SJCRH30 (cell line): ENCODE measurements at places on chromosomes 2 and 18. TPM values are rescaled to one million over a fixed set of nuclear protein-coding genes. Genes with fewer than 3 reads are reported as not detected.

Gene UGT1A6
- not detected in 2 replicates for total RNA-seq

GRCh38 chr2:102708847-102709559, 52.8 kb upstream of the TMEM182 start:
- DNase-seq = peak; percentile 83

Gene CD207
- total RNA-seq = 0.08 TPM in 1 of 2 replicates, not detected in the other

DNA sequence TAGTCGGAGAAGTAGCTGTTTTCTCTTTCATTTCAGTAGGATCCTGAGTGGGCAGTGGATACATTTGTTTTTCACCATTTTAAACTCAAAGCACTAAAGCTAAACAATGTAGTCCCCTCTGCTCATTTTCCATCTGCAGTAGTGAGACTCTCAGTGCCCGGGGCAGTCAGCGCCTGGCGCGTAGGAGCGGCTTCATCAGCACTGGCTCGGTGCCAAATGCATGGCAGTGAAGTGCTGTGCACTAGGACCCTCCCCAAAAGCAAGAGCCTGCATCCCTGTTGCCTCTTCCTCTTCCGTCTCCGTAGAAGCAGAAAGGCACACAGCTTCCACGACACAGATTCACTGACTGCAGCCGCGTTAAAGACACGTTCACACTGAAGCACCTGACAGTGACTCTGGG, 19.0 kb upstream of the ESPNL start:
- no peak for DNase-seq

- no peak for DNase-seq
Measured at GRCh38 chr2:20469595-20469994, 22.7 kb downstream of the RHOB start.

Gene CRYGC
- not detected in 2 replicates for total RNA-seq

Gene HOXD8
- 8.6 and 9.9 TPM in 2 replicates for total RNA-seq

- no peak for DNase-seq
Measured at GRCh38 chr2:160977854-160978253, 182.4 kb upstream of the TANK start.

Gene MTCL1
- total RNA-seq = 9.6 and 9.8 TPM in 2 replicates

DNA sequence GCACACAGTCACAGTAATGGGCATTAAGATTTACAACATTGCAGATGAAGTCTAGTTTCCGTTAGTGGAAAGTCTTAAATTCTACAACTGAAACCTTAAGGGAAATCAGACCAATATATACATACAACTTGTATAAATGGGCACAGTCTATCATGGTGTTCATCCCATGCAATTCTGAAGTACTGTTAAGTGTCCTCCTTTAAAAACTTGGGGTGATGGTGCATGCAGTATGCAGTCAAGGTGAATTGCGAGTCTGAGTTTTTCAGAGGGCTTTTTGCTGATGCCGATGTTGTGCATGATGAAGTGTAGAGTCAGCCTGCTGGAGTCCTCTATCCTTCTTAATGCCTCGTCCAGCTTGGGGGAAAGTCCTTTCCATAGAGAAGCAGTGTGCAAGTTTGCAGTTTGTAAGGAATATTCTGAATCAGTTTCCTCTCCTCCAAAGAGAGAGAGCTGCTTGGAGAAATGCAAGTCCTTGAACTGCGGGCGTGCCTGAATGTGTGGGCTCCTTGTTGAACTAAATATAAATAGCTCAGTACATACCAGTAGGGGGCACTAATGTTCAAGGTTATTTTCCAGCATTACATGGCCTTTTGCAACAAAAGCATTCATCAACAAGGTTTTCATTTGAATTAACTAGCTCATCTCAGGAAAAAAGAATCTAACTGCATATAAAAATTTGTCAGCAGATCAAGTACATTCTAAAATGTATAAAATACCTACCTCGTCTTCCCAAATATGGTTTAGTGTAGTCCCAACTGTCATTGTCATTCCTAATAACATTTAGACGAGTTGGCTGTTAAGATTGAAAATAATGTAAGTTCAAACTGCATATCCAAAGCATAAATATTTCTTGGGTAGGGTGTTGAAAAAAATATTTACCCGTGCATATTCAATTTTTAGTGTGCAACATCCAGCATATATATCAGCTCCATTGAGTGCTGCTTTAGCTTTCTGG, 21.3 kb downstream of the HNRNPLL start:
- DNase-seq = peak; percentile 89

DNA sequence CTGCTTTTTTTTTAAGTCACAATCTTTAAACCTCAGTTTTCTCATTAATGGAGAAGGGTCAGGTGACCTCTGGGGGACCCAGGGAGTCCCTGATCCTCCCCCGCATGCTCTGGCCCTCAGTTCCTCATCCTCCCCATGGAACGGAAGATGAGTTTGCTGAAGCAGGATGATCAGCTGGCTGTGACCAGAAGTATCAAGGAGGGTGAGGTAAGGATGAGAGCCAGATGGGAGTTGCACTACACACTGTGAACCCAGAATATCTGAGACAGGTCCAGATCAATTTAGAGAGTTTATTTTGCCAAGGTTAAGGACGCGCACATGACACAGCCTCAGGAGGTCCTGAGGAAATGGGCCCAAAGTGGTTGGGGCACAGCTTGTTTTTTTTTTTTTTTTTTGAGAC, 3.8 kb downstream of the CATIP start:
- no peak for DNase-seq

Gene NAT8
- total RNA-seq = not detected in 2 replicates

GRCh38 chr18:26757263-26758019, 108.1 kb downstream of the AQP4 start:
- no peak for DNase-seq

Gene POTEJ
- total RNA-seq = 0.06 TPM in 1 of 2 replicates, not detected in the other

DNA sequence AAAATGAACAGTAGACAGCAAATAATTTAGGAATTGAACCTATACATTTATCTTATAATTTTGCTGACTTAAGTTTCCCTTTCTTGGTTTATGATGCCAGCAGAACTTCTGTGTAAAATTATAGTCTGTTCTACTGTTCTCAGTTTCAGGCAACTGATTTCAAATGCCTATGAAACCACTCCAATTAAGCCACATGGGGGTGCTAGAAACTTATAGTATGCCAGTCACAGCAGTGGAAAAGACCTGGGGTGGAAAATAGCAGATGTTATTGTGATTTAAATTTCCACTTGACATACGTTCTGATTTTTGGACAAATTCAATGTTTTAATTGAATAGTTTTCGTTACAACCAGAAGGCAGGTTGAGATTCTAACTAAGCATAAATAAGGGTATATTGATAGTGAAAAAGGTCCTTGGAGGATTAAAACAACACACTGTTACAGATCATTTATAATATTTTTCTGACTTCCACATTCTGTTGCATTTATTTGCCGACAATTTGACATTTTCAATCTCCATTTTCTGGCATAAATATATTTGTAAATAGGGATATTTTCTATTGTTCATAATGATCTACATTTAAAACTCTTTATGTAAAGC, 61.4 kb downstream of the CPS1 start:
- DNase-seq = peak; percentile 68

Gene SLC16A14
- not detected in 2 replicates for total RNA-seq

DNA sequence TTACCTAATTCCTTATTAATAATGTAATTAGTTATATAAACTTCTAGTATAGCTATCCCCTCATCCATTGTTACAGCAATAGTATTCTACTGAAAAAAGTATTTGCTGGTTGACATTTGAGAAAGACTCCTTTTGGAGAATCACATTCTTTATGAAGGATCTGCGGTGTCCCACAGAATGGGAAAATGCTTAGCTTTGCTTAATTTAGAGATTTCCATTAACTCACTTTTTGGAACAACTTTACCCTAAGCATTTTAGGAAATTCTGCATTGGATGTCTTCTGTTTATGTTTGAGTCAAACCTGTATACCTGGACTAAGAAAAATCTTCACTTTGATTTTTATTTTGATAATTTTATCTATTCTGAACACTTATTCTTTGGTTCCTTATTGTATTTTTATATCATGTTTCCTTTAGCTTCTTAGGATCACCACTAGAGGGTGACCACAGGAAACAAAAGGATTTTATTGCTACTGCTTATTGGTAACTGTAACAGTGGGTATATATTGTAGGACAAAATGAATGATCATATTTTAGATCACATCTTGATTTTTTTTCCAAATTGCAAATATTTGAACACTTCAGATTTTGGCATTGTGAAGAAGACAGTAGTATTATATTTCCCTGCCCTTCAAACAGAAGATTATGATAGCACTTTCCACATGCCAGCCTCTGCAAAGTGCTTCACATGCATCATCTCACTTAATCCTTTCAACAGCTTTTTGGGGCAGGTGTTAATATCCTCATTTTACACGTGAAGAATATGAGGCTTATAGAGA, 79.6 kb downstream of the MIB1 start:
- DNase-seq = no peak

DNA sequence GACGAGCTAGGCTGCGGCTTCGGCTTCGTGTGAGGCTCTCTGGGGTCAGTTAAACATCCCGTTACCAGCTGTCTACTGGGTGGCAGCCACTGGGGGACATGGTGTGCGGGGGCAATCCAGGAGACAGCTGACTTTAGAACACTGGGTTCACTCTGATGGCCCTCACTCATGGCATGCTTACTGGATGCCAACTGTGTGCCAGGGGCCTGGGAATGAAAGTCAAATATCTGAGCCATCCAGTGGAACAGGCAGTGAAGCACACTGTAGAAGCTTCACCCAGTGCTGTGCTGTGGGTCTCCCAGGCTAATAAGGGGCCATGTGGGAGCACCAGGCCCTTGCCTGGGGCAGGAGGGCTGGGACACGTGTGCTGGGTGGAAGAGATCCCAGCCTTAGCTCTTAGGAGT, 48.3 kb downstream of the GLI2 start:
- peak; percentile 24 for DNase-seq

GRCh38 chr2:235966932-235967757, 201.0 kb downstream of the GBX2 start:
- DNase-seq = no peak

Gene SDC1
- 61.8 and 62.6 TPM in 2 replicates for total RNA-seq

Gene GALNT5
- total RNA-seq = 0.02 TPM in 1 of 2 replicates, not detected in the other

- DNase-seq = no peak
Measured at GRCh38 chr2:189336276-189336975, 104.8 kb upstream of the WDR75 start.

DNA sequence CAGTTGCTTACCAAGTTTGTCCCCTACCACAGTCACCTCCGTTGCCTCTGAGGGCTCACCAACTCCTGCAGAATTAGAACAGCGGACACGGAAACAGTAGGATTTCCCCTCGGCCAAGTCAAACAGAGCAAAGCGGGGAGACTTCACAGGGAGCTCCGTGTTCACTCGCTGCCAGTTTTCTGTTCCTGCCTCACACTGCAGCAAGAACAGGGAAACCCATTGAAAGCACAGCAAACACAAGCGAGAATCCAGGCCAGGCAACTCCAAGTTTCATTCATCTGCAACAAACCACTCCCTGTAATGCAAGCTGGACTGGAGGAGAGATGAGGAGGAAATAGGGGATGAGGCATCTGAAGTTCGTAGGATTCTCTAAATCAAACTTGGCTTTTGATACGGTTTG, 84.2 kb downstream of the MYOM1 start:
- no peak for DNase-seq

DNA sequence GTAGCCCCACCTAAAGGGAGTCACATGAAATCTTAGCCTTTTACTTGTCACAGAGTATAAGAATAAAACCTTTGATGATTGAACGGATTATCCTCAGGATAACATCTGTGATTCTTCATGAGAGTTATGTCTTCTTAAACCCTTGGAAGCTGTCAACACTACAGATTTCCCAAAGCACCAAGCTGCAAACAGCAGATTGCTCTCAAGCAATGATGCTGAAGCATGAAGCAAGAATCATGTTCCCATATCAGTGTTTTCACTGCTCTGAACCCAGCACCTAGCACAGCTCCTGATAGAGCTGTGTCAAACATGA, 47.6 kb upstream of the CELF4 start:
- DNase-seq = no peak

- DNase-seq = peak; percentile 44
Measured at GRCh38 chr2:188524519-188525113, 232.9 kb downstream of the GULP1 start.

- DNase-seq = no peak
Measured at GRCh38 chr2:54966837-54967236, 83.4 kb downstream of the RTN4 start.

GRCh38 chr2:26352892-26353291, 6.3 kb upstream of the ADGRF3 start:
- no peak for DNase-seq

DNA sequence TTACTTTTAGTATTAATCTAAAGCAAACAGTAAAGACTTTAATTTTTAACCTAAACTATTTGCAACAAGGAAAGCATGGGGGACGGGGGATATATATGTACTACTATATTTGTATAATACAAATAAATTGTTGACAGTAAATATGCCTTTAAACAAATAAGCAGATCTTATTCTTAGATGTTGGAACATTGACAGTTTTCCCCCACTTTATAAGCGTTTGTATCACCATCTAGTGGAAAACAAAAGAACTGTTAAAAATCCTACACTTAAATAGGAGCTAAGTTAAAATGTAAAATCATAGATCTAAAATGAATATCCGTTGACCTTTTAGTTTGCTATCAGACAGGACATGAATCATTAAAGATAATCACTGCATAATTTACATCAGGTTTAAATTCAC, 50.0 kb downstream of the RBBP8 start:
- no peak for DNase-seq

DNA sequence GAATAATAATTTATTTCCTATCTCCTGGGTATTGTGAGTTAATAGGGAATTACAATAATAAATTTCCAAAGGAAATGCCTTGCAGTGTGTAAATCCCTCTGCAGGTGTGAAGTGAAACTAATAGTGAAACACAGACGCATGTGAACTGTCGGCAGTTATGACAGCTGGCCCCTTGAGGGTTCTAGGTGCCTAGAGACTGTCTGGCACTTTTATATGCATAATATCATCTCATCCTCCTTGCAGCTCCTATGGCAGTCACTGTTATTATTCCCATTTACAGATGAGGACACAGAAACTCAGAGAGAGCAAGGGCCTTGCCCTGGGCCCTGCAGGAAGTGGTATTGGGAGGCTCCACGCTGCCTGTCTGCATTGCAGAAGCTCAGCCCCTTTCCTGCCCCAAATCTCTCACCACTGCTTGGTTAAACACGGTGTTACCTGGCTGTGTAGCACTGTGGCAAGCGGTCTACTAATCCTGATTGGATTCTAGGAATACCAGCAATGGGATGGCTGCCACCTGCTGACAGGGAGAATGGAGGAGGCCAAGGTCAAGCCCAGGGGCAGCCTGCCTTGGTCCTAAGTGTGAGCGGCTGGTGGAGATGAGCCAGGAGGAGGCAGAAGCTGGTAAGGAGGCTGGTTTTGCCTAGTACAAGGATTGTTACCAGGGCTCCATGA, 32.8 kb upstream of the ACKR3 start:
- no peak for DNase-seq

GRCh38 chr2:10514743-10515142, 66.6 kb upstream of the ODC1 start:
- no peak for DNase-seq

DNA sequence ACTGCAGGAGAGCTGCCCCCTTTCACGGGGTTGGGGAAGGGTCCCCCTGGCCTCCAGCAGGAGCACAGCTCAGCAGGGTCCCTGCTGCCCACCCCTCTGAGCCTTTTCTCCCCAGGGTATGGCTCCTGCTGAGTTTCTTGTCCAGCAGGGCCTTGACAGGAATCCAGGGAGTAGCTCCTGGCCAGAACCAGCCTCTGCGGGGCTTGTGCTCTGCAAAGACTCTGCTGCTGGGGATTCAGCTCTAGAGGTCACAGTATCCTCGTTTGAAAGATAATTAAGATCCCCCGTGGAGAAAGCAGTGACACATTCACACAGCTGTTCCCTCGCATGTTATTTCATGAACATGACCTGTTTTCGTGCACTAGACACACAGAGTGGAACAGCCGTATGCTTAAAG, 21.2 kb downstream of the FOSL2 start:
- DNase-seq = peak; percentile 80
